ENCODE measurements at places on chromosomes 3 and 15.

- no peak for ATAC-seq
Observed at GRCh38 chr15:36797128-36797527, 217.7 kb downstream of the CDIN1 start.

- no peak for ATAC-seq
Observed at GRCh38 chr15:40543631-40544294, 21.1 kb downstream of the CCDC32 start.

DNA sequence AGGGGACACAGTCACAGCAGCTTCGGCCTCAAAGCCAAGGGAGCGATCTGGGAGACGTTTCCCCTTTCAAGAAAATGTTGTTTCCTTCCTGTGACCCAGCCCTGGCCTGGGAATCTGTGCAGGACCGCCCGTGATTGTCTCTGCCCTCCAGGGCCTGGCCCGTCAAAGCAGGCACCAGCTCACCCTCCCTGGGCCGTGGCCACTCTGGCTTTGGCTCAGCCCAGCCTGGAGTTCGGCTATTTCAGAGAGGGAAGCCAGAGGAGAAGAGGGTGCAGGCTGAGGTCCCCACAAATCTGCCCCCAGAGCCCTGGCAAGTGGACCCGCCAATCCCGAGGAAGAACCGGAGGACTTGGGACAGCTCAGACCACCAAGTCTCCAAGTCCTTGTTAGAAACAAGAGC, 12.7 kb downstream of the GATA2 start:
- no peak for ATAC-seq

DNA sequence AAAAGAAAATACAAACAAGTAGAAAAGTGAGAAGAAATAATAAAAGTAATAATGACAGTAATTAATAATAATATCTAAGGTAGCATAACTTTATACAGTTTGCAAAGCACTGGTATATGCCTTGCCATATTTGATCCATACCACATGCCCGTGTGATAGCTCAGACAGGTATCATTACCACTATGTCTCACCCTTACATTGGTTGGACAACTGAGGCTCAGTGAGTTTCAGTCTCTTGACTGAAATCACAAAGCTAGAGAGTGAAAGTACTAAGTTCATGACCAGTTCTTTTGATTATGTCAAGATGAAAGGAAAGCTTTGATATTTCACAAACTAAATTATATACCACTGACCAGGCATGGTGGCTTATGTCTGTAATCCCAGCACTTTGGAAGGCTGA, 408.9 kb downstream of the GAP43 start:
- ATAC-seq, result no peak

DNA sequence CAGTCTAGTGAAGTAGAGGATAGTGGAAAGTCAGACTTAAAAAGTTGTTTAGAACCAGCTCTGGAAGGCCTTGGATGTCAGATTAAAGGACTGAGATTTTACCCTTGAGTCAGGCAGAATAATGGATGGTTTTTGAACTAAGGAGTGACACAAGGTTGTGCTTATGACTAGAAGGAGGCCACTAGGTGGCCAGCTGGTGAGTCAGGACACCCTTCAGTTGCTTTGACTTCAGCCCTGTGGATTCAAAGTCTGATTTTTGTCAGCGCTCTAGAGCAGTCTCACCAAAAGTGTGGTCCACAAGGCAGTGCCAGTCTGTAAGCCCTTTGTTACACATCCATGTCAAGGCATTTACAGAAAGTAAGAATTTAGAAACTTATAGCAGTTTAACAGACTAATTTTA, 3.8 kb upstream of the GABPB1 start:
- no peak for ATAC-seq

DNA sequence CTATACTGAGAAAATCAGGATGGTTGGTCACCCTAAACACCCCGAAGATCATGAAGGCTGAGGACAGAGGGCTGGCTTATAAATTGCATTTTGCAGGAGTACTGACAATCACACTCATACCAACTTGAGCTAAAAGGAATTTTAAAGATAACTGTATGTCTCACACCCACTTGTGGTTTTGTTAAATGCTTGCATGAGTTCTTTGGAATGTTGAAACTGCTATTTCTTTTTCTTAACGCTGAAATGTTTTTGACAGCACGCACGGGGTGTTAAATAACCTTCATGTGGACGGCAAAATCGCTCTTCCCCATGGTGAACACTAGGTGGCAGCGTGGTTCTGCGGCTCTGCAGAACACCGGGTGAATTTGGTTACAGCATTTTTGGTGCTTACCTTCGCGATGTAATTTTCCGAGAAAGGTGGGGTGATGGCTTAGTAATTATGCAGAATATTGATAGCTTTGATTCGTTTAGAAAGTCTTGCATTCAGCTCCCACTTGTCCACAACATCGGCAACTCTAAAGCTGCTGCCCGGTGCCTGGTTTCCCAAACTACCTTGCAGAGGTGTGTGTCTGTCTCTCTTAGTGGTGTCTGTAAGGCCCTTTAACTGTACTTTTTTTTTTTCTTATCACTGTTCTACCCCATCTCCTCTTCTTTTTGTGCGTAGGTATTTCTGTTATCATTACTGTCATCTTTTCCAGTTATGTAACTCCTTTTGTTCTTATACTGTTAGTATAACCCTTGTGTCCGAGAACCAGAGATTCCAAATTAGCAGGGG, 51.7 kb downstream of the ARNT2 start:
- ATAC-seq, result peak; percentile 70

DNA sequence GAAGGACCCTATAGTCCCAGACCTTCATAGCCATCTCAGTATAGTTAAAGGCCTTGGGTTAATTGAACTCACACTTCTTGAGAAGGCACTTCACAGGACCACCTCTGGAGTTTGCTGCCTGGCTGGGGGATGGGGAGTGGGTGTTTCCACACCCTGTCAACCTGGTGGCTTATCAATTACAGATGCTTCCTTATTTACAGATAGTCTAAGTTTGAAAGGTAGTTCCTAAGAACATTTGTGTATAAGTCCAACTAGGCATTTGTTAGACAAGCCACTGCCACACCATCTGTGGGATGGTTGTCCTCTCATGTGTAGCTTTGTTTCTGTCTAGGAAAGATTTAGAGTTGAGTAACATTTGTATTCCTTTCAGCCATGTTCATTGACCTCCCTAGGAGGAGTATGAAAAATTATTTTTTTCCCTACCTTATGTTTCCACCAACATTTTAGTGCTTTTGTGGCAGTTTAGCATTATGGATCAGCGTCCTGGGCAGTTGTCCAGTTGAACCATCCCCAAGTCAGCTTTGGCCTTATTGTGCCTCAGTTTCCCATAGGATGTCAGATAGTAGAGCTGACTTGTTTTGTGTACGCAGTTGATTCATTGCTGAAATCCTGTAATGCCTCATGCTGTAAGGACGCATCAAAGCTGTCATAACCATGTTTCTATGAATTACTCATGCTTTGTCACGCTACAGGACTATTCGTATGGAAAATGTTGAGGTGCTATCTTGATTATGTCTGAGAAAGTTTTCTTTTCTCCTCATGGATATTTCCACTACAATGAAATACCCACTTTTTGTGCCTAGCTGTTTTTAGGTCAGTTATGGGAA, 21.2 kb upstream of the SIAH2 start:
- ATAC-seq, result no peak

DNA sequence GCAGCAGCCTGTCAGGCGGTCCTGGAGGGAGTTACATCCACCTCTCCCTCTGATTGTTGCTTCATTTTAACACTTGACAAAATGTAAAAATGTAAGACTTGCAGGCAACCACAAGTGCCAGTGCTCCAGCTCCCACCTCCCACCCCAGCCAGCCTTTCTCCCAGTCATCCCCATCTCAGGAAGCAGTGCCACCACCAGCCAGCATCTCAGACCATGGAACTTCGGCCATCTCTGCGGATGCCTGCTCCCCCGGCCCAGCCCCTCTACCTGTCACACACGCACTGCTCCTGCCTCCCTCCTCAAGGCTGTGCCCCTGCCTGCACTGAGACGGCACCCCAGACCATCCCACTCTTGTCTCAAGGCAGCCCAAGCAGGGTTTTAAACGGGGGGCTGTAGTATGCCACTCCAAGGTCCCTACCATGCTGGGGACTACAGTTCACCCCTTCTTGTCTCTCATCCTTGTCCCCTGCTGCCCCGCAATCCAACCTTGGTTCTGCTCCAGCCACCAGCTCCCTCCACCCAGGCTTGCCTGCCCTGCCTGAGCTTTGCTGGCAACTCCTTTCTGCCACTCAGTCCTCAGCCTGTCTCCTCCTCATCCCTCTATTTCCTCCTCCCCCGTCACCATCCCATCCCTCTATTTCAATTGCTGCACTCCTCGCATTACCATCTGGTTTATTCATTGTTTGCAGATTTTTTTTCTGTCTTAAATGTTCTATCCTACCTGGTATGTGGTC, 85.8 kb downstream of the SNRK start:
- ATAC-seq, result no peak

DNA sequence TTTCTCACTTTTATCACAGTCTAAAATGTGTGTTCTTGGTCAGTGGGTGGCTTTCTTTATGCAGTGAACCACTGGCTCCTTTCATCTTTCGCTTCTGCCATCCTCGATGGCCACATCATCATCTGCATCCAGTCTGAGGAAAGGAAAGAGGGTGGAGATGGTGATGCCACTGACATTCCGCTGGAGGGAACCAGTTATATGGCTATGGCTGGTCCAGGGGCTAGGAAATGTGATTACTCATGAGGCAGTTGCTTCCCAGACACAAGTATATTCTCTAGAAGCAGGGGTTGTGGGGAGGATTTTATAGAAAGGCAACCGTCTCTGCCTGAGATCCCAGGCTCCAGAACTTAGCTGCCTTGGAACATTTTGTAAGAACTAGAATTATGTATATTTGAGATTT, 246.7 kb upstream of the AZI2 start:
- no peak for ATAC-seq

DNA sequence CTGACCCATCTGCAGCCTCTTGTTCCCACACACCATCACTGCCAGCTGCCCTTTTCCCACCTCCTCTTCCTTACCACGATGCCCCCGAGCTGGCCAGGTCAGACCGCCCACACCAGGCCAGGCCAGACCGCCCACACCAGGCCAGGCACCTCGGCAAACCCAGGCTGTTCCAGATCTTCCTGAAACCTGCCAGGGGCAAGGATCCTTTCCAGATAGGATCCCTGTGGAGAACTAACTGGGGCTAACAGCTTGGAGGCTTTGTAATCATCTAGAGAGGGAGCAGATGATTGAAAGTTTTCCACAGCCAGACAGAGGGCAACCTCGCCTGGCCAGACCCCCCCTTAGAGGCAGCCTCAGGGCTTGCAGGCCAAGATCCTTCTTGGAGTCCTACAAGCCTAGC, 287.3 kb upstream of the TLE3 start:
- ATAC-seq, result no peak

- ATAC-seq, result no peak
Observed at GRCh38 chr15:56045068-56045748, 51.8 kb upstream of the NEDD4 start.

DNA sequence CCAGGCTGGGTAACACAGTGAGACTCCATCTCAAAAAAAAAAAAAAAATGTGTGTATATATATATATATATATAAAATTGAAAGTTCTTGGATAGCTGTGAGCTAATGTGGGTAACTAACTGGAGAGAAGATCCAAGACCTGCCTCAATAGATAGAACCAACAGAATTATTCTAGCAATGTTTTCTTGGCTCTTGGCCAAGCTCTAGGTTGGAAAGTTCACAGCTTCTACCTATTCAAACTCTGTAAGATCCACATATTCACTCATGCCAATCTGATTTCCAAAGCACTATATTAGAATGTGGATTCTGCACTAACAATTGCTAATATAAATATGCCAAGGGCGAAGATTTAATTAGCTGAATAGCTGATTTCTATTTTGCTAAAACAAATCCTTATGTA, 29.8 kb upstream of the CMTM6 start:
- ATAC-seq, result no peak

DNA sequence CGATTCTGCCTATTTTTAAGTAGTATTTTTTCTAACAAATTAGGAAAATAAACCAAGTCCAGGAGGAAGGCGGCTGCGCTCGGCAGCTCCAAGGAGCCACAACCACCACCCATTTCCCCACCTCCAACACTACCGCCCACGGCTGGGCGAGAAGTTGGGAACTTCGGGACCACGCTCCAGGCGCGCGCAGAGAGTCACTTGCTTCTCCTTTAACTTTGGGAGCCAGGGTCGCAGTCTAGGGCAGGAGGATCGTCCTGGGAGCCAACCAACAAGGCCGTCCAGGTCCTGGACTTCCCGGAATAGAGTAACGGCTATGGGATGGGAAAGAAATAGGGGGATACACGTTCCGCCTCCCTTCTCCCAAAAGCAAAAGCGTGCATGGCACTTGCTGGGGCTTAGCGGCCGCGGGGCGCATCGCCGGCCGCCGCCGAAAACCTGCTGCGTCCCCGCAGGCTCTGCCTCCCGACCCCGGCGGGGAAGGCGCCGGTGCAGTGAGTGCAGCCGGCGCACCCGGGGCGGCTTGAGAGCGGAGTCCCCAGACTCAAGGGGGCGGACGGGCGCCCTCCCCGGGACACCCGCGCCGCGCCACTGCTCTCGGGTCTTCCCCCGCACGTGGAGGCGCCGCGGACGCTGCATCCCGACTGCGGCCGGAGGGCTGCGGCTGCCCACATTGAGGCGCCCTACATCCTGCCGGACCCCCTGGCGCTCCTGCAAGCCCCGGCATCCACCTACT, 699 bp downstream of the MEGF11 start:
- peak; percentile 22 for ATAC-seq

DNA sequence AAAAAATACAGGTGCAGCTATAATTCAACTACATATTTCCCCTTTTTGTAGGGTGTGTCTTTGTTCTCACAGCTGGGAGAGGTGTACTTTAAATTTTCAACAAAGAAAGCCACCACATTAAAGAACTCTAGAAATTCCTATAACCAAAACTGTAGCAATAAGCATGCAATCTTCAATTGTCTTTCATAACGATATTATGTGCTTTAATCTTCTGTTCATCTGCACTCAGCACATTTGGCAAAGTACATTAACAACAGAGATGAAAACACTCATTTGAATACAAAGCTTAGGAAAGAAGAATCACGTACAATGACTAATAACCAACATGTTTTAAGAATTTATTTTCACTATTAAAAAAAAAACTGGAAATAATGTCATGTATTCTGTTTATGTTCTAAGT, 1025.8 kb downstream of the ROBO1 start:
- ATAC-seq, result no peak

- no peak for ATAC-seq
Observed at GRCh38 chr3:112925969-112926368, 48.9 kb downstream of the CD200R1 start.

GRCh38 chr15:66808181-66808824, 106.3 kb downstream of the SMAD6 start:
- no peak for ATAC-seq

DNA sequence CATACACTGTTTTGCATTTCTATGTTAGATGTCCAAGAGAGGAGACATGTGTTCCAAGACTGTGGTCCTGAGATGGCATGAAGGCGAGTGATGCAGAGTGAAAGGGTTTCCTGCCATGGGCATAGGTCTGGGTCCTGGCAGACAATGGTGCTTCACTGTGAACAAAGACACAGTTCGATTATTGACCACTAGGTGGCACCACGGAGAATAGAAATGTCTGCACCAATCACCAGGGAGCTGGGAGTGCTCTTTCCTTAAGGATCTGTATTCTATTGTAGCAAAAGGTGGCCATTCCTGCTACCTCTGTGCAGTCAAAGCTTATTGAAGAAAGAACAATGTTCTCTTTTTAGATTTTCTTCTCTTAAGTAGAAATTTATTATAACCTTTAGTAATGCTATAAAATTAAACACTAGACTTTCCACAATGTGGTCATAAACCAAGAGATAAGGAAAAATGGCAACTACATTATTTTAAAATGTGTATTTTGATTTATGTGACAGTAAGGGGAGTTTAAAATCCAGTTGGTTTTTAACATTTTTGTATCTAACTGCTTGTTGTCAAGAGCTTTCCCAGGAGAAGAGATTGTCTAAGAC, 88.7 kb downstream of the GABRG3 start:
- ATAC-seq, result no peak
